Activated CD4-positive, alpha-beta T cell treated with anti-CD3 and anti-CD28 coated beads, Interleukin-2, amount 10 ng/mL, durations not matched to agents 7 days and 5 days (primary cell): ENCODE measurements at places on chromosomes 4 and X.
A peak's percentile ranks its signal among the peaks of the same experiment; 100 is the strongest.

DNA sequence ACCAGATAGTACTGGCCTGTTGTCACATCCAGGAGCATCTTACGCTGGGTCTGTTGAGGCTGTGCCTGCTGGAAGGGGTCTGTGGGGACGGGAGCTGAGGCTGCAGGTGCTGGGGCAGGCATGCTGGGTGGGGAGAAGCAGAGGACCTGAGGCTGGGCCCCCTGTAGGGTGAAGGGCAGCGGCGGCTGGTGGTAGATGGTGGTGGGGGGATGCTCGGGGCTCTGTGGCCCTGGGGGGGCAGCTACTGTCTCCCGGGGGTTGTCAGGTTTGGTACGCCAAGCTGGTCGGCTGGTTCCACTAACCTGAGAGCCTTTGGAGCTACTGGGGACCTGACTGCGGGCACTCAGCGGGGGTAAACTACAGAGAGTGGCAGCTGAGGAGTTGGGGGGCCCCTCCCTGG, 7.8 kb downstream of the C4orf54 start:
- no peak for DNase-seq

DNA sequence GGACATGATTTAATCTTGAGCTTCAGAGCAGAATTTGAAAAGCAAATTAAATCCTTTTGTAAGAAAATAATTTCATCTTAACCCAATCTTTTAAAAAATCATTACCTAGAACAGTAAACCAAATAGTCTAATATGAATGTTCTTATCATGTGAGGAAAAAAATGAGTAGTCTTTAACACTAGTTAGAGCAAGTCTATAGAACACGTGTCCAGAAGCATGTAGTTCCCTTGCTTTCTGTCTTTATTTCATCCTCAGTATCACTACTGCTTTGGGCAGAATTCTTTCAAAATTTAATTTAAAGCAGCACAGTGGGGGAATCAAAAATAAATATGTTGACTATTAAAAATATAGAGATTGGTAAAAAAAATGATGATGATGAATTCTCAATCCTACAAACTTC, 2.1 kb downstream of the RBM47 start:
- no peak for DNase-seq

GRCh38 chr4:86974551-86974994, 39.8 kb downstream of the AFF1 start:
- no peak for DNase-seq

DNA sequence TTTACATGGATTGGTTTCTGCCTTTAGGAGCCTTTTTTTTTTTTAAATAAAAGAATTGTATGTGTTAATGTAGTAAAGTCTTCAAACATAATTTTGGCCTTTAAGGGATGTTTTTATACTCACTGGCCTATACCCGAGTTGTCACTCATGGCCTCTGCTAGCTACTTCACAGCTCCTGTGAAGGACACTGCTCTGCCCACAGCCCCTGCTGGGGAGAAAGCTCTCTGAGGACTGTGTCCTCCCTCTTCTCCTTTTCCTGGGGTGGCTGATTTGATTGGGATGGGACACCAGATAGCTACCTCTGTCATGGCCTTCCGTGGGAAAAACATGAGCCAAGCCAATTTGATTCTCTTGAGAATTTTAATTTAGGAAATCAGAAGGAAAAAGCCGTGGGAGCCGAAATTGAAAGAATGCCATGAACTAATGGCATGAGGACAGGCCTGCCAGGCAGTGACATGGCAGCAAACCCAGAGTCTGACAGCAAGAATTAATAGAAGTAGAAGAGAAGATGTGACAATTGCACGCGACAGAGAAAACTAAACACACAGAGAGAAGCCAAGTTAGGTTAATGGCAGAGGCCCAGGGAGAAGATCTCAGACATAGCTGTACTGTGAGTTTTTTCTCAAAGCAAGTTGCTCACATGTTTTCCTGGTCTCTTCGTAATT, 81.4 kb downstream of the ARHGAP10 start:
- no peak for DNase-seq

- DNase-seq = no peak
Measured at GRCh38 chr4:70712604-70713452, 8.9 kb upstream of the RUFY3 start.

DNA sequence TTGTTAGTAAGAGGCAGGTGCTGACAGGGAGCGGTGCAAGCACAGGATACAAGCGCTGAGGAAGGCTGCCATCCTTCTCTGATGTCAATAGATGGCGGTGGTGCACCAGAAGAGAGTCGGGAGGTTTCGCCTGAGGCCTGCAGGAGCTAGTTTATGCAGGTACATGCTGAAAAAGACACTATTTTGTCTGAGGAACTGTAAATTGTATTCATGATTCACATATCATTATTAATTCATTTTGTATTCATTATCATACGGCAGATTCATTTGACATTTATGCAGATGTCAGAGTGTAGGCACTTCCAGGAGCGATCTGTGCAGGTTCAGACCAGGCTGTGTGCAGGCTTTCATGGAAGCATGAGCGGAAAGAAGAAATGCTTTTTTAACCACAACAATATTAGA, 824.0 kb downstream of the STIM2 start:
- DNase-seq = peak; percentile 19

DNA sequence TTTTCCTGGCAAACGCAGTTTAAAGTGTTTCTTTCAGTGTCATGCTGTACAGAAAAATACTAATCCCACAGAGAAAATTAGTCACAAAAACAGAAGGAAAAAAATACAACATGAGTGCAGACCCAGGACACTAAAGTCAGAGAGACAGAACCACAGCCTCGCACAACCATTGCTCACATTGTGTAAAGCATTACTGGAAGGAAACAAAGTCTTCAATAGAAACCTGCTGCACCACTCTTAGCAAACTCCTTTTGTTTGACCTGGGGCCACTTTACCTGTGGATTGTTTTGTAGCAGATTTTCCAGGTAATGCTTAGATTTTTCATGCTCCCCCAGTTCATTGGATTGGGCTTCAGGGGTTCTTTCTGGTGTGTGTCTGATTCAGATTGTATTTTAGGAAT, 131.8 kb upstream of the TMLHE start:
- DNase-seq = no peak

DNA sequence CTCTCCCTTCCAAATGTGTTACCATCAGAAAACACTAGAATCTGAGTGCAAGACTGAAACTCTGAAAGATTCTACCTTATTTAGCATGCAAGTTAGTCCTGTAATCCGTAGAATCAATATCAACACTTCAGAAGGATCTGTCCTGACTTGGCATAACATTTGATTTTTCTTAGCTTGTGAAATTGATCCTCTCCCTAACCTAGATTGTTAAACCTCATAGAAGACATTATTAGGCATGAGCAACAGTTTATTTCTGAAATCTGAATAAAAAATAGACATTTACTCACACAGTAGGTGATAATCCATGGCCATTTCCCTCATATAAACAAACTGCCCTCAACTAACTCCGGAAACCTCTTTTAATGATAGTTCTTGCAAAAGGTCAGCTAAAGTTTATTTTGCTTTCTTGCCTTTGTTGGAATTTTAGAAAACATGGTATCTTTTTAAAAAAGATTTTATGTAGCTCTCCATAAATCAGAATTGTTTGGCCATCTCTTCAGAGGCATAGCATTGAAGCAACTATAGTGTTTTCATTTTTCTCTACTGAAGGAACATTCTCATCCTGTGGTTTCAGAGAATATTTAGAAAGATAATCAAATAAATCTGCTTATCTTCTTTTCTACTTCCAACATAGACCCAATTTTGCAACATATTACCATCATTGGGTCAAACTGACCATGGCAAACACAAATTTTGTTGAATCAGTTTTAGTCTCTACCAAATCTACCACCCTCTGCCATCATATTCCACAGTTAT, 38.5 kb upstream of the PDLIM5 start:
- DNase-seq = no peak

DNA sequence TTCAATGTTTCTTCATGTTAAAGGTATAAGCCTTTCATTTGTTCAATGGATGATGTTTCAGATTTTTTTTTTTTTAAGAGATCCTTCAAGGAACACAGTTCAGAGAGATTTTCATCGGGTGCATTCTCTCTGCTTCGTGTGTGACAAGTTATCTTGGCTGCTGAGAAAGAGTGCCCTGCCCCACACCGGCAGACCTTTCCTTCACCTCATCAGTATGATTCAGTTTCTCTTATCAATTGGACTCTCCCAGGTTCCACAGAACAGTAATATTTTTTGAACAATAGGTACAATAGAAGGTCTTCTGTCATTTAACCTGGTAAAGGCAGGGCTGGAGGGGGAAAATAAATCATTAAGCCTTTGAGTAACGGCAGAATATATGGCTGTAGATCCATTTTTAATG, 75.8 kb downstream of the NPNT start:
- DNase-seq = no peak

GRCh38 chrX:151596282-151596681, 32.8 kb downstream of the PASD1 start:
- no peak for DNase-seq

DNA sequence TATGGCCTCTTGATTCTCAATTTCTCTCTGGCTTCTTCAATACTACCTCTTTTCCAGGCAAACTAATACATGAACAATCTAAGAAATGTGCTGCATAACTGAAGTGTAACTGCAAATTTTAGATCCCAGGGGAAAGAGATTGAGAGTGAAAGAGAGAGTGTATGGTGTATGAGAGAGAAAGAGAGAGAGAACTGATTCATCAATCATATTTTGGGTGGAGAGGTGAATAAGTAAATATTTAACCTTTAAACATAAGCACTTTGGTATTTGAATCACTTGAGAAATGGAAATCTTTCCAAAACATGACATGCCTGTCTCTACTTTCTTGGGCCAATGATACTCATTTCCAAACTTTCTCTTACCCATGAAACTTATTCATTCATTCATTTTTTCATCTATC, 147.2 kb upstream of the DIPK2B start:
- DNase-seq = no peak

DNA sequence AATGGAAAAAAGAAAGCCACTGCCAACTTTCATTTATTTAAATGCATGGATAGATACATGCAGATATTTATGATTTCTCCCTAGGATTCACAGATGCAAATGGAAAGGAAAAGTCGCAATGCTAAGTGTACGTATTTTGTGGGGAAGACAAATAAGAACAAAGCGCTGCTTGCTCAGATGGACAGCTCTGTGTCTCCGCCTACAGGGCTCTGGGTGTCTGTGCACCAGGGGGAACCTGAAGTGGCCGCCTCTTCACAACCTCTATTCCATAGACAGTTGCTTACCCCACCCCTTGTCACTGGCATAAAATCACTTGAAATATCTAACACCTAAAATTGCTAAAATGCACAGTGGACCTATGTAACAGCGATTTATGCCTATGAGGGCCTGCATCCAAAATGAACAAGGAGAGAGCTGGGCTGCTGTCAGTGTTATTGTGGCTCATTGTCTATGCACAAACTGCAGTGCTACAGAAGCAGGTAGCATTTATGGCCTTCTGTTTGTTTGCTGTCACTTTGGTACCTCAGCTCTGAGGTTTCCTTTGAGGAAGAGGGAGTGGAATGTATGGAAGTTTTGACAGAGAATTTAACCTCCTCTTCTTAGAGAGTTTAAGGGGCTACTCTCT, 58.6 kb upstream of the PAGE1 start:
- peak; percentile 59 for DNase-seq

DNA sequence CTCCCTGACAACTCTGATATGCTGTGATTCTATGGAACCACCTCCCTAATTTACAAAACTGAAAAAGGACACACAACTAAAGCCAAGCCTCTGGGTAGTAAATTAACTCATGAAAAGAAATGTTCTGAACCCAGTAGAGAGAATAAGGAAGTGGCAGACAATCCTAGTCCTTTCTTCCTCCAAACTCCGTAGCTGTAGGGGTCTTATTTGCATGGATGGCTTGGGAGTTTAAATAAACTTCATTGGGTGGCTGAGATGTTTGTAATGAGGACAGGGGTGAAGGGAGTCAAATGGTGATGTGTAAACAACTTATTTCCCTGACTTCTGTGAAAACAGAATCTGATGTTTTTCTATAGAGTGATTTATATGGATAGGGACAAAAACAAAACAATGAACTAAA, 59.3 kb downstream of the GPC3 start:
- no peak for DNase-seq

DNA sequence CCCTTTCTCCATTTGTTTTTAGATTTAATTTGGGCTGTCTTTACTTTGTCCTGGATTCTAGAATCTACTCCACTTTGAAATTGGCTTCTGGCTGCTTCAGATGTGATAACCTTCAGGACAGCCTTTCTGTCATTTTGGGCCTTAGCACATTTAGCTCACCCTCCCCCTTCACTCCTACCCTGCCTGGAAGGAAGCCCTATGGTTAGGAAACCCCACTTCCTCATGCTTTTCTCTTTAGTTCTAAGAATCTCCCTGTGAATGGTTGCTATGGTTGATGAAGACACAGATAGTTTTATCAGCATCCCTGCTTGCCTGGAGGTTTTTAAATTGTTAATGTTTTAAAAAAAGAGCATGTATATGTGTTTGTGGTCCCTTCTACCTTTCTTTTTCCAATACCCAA, 100.7 kb upstream of the PTPN13 start:
- no peak for DNase-seq

DNA sequence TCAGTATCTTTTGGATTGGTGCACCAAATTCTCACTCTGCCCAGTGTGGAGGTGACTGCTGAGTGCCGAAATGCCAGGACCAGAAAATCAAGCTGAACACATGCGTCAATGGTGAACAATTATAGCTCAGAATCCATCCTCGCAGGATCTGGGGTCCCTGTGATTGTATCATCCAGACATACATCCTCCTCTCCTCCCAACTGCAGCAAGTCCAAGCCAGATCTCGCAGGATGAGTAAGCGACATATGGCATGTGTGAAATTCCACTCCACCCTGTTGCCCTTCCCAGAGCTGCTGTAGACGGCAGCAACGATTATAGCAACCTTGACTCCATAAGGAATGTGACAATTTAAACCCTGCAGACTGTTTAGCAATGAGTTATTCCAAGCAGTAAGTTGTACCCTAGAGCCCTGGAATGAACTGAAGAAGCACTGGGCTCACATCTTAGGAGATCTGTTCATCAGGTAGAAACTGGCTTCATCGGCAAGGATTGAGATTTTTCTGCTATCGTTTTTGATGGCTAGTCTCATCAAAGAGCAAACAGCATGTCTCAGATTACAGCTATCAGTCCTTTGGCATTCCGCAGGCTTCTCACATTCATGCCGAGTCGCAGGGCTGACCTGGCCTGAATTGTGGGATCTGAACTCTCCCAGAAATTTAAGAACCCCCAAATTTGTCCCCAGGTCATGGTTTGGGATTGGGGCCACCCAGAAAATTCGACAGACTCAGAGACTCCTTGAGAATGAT, 35.5 kb upstream of the SORBS2 start:
- DNase-seq = no peak

DNA sequence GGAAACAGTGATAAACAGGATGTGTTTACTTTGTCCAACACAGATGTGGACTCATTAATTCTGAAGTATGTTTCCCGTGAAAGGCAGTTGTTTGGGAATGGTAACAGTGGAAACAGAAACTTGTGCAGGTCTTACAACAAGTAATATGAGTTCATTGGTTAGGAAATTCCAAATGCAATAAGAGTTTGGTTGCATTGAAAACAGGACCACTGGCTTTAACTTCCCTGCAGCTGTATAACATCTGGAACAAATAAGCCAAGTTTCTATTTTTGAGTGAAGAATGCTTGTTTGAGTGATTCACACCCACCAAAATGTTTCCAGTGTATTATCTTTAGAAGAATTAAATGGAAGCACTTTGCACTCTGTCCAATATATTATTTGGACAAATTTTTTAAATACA, 82.4 kb upstream of the BMP3 start:
- no peak for DNase-seq

- DNase-seq = no peak
Measured at GRCh38 chr4:21544415-21544814, 404.2 kb downstream of the KCNIP4 start.
